Left renal pelvis (tissue), 4 donors: ENCODE measurements at places on chromosomes 3 and 15. TPM values are rescaled to one million over a fixed set of nuclear protein-coding genes. Genes with fewer than 3 reads are reported as not detected.
A peak's percentile ranks its signal among the peaks of the same experiment; 100 is the strongest.

SELENOS gene
- polyA plus RNA-seq, result 52.9 TPM

FGF12 gene
- 4.6 TPM for polyA plus RNA-seq

CAMKV gene
- 0.29 TPM for polyA plus RNA-seq

GOLGA8T gene
- polyA plus RNA-seq, result not detected

GABRB3 gene
- polyA plus RNA-seq, result 5.8 TPM

ITPKA gene
- polyA plus RNA-seq, result 0.61 TPM

DNA sequence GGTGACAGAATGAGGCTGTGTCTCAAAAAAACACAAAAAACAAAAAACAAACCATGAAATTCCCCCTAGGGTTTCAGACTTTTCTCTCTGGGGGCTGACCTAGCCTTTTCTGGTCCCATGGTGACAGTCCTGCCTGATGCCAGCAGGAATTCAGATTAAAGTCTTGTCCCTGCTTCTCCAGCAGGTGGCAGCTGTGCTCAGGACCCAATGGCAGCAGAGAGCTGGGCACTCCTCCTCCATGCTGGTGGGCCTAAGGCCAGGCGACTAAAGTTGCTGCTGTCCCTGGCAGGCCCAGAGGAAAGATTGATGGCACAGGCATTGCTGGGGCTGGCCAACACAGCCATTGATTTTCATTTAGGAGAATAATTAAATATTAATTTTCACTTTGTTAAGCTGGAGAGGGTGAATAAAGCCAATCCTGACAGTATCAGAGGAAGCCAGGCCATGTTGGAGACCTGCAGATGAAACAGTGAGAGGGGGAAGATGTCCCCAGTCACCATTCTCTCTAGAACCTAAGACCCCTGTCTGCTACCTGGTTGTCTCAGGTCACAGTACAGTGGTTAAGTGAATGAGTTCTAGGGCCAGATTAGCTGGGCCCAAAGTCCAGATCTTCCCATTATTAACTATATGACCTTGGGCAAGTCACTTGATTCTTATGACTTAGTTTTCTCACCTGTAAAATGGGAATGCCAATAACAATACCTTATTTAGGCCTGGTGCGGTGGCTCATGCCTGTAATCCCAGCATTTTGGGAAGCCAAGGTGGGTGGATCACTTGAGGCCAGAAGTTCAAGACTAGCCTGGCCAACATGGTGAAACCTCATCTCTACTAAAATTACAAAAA, 7.1 kb downstream of the CELF6 start:
- DNase-seq, result peak; percentile 22

- no peak for DNase-seq
Measured at GRCh38 chr15:54987881-54988280, 208.9 kb downstream of the RSL24D1 start.

DNA sequence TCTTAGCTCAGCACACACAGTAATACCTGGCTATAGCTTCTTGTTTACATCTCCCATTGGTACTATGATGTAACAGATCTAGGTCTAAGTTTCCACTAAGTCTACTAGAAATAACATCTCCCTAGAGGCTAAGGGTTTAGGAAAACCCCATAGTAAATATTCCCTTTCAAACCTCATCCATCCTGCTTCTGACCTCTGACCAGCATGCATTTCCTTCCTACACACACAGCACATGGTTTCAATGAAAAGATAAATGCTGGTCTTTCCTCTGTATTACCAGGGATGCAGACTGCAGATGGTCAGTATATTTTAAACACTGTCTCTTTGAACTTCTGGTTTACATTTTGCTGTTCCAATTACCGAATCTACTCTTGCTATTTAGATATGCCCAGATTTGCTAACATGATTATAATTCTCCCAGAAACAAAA, 96.6 kb downstream of the EFL1 start:
- no peak for DNase-seq

DNA sequence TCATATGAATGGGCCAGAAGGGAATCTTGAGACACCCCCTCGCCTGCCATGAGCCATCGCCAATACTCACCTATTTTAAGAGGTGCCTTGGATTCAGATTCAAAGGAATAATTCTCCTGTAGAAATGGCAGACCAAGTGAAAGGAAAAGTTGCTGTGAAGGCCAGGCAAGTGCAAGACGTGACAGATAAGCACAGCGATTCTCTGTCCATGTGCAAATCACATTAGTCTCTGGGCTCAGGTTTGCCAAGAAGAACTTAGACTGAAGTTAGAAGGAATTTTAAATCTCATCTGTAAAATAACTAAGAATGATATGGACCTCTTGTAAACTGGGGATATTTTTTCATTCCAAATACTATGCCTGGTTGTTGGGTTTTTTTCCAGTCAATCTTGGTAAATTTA, 173.6 kb downstream of the UACA start:
- no peak for DNase-seq

GRCh38 chr15:32687556-32687955, 30.2 kb upstream of the GREM1 start:
- no peak for DNase-seq

DNA sequence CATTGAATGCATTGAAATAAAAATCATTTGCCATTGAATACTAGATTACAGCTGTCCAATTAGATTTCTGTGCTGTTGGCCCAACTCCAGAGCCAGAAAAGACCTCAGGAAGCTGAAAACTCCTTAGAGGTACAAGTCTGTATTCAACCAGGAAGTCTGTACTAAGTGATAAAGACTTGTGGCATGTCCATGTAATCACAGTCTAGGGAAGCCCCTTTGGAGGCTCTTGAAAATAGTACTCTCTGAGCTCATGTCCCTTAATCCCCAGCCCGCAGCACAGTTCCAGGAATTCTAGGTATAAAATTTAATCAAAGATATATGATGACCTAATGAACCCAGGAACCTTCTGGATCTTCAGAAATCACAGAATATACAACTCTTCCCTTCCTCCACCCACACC, 279.4 kb downstream of the RSL24D1 start:
- no peak for DNase-seq

DNA sequence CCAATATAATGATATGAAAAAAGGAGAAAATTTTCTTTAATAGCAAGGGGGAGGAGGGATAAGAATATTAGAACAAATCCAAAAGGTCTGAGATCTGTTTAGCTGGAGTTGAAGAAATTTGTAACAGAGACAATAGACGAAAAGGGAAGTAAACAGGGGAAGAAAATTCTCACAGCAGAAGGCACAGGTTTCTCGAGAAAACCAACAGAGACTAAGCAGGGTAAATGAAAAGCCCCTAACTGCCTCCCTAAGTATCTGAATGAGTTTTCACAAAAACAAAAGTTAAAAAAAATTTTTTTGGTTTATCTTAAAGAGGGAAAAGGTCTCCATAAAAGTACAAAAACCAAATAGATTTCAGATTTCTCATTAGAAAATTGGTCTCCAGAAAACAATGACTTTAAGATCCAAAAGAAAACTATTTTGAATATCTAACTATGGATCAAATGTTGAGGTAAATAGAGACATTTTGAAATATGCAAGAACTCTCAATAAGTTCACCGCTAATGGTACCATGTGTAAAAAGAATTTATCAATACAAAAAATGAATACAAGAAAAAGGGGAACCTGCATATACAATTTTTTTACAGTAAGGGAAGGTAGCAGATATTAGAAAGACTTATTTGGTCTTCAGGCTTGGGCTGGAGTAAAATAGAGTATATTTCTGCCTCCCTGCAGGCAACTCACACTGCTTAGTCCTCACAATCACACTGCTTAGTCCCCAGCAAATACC, 23.9 kb upstream of the NEK10 start:
- DNase-seq, result no peak

GRCh38 chr3:58471025-58471887, 20.6 kb upstream of the KCTD6 start:
- no peak for DNase-seq

- DNase-seq, result no peak
Measured at GRCh38 chr3:88195951-88196434, 46.2 kb downstream of the C3orf38 start.

DNA sequence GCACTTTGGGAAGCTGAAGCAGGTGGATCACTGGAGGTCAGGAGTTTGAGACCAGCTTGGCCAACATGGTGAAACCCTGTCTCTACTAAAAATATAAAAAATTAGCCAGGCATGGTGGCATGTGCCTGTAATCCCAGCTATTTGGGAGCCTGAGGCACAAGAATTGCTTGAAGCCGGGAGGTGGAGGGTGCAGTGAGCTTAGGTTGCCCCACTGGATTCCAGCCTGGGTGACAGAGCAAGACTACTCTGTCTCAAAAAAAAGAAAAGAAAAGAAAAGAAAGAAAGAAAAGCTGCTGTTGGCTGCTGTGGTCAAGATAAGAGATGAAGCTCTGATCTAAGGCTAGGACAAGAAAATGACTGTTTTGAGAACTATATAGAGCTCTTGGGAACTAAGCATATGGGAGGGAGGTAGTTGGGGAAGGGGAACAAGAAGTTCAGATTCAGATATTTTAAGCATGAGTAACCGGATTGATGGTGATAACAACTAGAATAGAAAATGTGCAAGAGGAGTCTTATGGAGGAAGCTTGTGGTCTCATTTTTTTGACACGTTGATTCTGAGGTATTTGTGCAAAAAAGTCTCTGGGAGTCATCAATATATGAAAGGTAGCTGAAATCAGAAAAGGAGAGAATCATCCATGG, 25.7 kb downstream of the DNAH12 start:
- no peak for DNase-seq

DNA sequence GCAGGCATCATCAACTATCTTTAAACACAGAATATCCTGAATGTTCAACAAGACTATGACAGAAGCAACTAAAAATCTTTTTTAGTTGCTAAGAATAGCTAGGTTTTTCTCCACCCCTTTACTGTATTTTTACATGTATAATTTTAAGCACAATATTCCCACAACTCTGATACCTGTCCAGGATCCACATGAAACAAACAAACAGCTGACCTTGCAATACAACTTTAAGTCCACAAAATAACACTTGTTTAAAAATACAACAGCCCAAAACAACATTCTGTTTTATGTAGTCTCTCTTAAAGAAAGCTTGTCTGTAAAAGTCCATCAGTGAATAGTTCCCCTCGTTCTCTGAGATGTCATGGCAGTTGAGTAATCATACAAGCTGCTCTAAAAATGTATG, 41.1 kb downstream of the IFT57 start:
- DNase-seq, result no peak

- DNase-seq, result no peak
Measured at GRCh38 chr15:45664451-45664850, 29.6 kb downstream of the SQOR start.

DNA sequence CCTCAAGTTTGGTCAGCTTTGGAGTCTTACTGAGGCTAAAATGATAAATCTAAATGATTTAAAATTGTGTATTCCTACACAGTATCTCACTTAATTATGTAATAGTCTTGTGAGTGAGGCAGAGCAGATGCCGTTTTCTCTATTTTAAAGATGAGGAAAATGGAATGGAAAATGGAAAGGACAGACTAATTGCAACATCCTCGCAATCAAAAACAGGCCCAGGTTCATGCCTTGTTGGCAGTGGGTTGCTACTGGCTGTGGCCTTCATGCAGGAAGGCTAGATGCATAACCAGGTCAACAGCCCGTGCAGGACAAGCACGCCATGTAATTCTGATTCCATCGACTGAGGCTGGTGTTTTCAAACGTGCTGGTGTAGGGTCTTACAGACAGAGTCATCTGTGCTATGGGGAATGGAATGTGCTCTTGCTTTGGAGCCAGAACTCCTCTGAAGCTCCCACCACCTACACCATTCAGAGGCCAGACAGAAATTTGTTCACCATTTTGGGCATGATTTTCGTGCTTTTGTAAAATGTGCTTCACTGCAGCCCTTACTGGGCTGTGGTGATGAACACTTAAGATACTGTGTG, 37.9 kb downstream of the MLH1 start:
- DNase-seq, result no peak

GRCh38 chr3:143002083-143002712, 828 bp downstream of the U2SURP start:
- DNase-seq, result no peak

- DNase-seq, result no peak
Measured at GRCh38 chr3:113658107-113658506, 38.3 kb downstream of the USF3 start.

DNA sequence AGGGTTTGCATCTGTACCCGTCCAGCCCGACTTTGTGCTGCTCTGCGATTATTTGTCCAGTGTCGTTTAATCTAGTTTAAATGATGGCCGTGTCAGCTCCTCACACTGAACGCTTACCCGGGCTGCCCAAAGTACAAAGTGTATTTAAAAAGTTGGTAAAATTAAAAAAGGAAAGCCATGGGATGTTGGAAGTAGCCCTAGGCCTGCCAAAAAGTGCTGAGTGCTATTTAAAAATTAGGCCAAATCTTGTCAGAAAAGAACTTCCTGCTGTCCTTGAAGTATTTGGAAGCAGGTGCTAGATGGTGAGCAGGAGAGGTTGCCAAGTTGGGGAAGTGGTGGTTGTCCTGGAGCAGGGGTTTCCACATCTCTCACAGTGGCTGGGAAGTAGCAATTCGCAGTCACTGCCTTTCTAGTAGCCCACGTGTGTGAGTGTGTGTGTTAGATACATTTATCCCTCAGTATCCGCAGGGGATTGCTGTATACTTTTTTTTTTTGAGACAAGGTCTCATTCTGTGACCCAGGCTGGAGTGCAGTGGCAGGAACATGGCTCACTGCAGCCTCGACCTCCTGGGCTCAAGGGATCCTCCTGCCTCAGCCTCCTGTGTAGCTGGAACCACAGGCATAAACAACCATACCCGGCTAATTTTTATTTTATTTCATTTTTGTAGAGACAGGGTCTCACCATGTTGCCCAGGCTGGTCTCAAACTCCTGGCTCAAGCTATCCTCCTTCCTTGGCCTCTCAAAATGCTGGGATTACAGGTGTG, 664 bp downstream of the PPCDC start:
- no peak for DNase-seq
